Stimulated activated CD8-positive, alpha-beta memory T cell treated with anti-CD3 and anti-CD28 coated beads, Interleukin-4, amount 100 ng/mL, for 4 hours (primary cell): ENCODE measurements at places on chromosomes 3 and 15.

GRCh38 chr15:48630245-48630644 is 15.3 kb downstream of the FBN1 start:
- DNase-seq, result no peak

GRCh38 chr3:195106418-195106906 is 164.5 kb downstream of the XXYLT1 start:
- DNase-seq, result peak; percentile 34

DNA sequence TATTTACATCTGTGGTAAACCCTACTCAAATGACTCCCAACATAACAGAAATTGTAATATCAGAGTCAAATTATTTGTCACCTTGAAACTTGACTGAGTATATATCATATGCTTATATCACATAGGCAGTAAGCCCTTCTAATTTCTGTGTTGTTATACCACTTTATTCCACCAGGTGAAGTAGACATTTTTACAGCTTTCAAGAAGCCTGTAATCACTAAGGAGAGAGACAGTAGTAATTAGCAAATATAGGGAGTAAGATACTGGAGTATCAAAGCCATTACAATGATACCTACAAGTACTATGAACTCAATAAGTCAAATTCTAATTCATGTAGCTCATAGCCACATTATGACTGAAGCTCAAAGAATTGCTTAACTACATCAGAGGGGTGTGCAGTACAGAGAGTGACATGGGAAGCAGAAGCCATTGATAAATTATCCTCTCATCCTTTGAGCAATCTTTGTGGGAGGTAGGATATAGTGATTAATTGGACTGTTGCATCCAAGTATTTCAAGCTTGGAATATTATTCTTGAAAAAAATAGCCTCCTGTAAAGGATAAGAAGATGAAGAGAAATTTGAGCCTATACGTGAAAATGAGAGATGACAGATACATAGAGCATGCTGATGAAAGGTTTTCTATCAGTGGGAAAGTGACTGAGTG is 1005.9 kb downstream of the ZPLD1 start:
- DNase-seq, result no peak

- no peak for DNase-seq
These were observed 562.8 kb downstream of the ROBO2 start for GRCh38 chr3:77602722-77603121.

GRCh38 chr15:99966815-99967214 is 233.6 kb upstream of the LYSMD4 start:
- DNase-seq, result no peak

- no peak for DNase-seq
These were observed 421.1 kb downstream of the PLOD2 start for GRCh38 chr3:145739926-145740325.

DNA sequence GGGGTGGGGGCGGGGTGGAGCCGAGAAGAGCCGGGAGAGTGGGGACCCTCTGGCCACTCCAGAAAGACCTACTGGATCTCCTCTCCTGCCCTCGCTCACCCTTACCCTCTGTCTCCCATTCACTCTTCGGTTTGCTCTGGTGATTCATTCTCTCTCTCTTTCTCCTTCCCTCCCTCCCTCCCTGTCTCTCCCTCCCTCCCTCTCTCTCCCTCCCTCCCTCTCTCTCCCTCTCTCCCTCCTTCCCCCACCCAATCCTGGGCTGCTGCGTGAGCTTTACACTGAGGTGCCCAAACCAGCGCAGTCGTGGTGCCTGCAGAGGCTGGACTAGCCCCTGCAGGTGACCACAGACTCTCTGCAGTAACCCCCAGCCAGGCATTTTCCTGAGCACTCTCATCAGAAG is 32.2 kb upstream of the ADAMTS17 start:
- DNase-seq, result no peak

DNA sequence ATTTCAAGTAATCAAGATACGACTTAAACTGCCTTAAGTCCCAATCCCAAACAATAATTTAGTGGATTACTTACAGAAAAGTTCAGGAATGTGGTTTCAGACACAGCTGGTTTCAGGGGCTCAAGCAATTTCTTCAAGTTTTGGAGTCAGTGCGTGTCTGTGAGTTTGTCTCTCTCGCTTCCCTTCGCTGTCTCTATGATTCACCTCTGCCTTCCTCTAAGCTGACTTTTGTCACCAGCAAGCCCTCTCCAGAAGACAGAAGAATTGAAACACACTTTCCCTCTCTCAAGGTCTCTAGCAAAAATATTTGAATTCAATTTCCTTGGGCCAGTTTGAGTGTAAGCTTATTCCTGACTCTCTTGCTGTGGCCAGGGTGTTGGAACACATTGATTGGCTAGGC is 392.4 kb downstream of the EDEM1 start:
- no peak for DNase-seq

DNA sequence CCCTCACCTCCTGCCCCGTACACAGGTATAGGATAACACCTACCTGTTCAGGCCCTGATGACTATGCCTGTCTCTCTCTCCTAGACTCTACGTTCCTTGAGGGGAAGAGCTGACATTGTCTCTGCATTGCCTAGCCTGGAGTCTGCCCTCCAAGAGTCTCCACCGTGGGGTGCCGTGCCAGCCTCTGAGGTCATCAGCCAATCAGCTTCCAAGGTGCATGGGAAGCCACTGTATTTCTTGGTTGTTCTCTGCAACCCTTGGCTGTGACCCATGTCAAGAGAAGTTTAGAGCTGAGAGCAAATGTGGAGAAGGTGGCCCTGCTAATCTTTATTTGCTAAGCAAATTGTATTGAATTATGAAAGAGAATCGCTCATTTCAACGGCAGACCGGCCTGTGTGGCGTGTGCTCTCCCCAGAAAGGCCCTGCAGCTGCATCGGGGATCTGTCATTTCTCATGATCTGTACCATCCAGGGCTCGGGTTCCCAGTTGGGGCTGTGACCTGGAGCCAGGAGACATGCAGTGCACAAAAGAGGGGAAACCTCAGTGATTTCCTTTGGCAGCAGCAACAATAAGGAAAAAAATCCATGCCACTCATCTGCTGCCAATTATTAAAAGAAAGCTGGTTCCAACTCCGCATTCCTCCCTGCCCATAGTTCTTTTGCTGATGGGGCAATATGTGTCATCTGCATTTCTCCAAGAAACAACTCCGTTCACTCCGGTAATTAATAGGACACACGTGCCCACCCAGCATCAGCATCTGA is 182.2 kb downstream of the MEGF11 start:
- no peak for DNase-seq

DNA sequence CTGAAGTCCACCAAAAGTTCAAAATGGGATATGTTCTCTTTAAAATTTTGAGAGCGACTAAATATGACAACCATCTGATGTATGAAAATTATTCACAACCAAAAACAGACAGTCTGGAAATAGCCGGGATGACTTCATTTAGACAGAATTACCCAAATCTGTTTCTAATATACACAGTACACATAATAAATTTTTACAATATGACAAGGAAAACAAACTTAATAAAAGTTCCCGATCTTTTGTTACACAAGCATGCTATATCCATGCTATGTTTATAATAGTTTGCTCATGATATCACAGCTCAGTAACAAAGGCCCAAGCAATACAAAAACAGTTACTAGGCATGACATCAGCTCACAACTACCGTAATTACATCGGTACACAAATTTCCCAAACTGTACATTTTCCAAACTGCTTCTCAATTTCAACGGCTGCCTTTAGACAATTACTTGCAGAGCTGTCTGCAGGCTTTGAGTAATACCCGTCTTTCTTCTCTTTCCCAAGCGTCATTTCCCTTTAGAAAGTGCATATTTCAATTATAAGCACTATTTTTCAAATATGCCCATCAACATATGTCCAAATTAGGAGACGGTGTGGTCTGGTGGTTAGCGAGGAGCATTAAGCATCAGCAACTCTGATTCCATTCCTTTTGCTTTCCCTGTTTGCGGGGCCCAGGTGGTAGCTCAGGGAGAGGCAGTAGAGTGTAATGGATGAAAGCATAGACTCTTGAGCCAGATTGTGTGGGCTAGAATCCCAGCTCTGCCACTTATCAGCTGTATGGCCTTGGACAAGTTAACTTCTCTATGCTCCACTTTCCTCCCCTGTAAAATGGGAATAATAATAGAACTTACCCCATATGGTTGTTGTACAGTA is 481.2 kb downstream of the FOXP1 start:
- DNase-seq, result no peak

- DNase-seq, result no peak
These were observed 84.8 kb downstream of the ARPP21 start for GRCh38 chr3:35724106-35724505.

DNA sequence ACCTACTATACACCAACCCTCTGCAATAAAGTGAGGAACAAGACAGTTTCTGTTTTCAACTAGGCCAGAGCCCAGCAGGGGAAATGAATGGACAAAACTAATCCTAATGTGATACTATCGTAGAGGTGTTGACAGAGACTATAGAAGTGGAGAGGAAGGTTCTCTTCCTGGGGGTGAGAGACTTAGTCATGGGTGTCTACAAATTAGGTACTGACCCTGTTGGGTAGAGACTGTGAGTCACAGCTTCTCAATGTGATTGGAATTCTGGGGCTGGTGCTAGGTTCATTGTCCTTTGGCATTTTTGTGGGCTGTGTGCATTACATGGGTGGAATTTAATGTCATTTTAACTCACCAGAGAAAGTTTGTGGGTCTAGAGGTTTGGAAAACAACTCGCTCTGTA is 79.3 kb downstream of the ADAMTSL3 start:
- DNase-seq, result no peak

DNA sequence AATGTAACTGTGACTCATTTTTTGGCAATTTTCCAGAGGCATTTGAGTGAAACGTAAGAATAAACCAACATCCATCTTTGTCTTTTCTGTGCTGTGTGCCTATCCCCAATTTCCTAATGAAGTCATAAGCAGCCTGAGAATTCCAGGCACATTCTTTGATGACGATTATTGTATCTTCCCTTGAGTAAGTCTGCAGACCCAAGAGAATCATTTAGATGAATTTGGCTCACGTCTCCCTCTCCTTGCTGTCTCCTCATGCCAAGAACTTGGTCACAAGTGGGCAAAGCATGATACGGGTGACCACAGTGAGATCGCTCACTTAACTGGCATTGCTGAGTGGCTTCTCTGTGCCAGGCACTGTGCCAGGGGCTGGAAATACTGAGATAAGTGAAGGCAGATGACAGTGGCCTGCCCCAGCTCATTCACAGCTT is 384.5 kb upstream of the IL12A start:
- DNase-seq, result no peak

GRCh38 chr15:70974004-70974832 is 81.6 kb downstream of the LRRC49 start:
- DNase-seq, result no peak

GRCh38 chr3:32778389-32778788 is 39.4 kb upstream of the TRIM71 start:
- no peak for DNase-seq

DNA sequence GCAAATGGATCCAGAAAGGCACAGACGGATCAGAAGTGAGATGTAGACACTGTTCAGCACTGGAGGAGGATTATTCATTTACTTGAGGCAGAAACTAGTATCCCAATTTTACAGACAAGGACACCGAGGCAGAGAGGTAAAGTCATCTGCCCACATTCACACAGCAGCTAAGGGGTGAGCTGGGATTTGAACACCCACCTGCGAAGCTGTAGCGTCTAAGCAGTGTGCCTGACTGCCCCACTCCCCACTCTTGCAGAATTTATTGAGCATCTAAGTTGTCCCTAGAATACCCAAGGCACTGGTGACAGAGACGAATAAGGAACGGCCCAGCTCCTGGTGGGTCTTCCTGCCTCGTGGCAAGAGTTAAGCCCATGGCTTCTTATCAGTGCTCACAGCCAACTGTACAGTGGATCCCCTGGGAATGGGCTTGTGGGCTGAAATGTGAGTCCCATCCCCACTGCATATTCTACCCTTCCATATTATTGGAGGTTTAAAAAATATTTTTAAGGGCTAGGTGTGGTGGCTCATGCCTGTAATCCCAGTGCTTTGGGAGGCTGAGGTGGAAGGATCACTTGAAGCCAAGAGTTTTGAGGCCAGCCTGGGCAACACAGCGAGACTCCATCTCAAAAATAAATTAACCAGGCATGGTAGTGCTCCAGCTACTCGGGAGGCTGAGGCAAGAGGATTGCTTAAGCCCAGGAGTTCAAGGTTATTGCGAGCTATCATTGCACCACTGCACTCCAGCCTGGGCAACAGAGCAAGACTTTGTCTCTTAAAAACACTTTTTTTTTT is 77.6 kb downstream of the IQSEC1 start:
- DNase-seq, result no peak

DNA sequence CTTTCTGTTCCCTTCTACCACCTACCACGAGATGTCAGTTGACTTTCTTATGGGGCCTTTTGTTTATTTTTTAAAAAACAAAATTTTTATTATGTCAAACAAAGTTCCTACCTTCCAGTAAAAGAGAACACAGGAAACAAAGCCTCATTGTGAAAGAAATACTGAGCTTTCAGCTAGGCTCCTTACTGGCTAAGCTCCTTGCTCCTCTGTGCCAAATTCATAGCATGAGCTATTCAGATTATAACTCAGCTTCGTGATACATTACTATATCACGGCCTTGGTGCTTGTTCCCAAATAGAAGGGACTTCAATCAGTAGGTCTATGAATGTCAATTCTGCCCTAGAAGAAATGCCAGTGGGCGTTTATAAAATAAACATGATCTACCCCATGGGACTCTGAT is 145.8 kb upstream of the CHRM5 start:
- no peak for DNase-seq

- DNase-seq, result no peak
These were observed at the start of gene ANKRD34C for GRCh38 chr15:79282371-79283251. ANKRD34C (plus strand) TSS chr15:79282722; CDS start chr15:79293285, 10,563 bp downstream.

- DNase-seq, result no peak
These were observed 50.7 kb downstream of the LINGO1 start for GRCh38 chr15:77581896-77582569.

GRCh38 chr3:186386883-186387560 is 25.0 kb upstream of the DGKG start:
- DNase-seq, result no peak

- no peak for DNase-seq
These were observed 34.3 kb upstream of the SLC25A26 start for GRCh38 chr3:66186545-66186944.

DNA sequence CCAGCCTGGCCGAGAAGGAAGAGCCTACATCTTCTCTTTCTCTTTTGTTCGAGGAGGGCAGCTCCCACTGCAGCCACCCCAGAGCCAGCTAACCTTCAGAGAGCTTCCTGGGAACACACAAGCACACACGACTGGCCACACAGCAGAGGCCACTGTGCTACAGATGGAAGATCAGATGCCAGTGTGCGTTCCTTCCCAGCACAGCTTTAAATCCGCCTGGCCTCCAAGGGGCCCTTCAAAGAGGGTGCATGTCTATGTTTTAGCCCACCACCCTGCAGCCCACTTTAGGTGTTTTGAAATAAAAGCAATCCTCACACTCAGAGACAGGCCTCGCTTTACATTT is 12.4 kb downstream of the ALDH1A3 start:
- DNase-seq, result no peak

DNA sequence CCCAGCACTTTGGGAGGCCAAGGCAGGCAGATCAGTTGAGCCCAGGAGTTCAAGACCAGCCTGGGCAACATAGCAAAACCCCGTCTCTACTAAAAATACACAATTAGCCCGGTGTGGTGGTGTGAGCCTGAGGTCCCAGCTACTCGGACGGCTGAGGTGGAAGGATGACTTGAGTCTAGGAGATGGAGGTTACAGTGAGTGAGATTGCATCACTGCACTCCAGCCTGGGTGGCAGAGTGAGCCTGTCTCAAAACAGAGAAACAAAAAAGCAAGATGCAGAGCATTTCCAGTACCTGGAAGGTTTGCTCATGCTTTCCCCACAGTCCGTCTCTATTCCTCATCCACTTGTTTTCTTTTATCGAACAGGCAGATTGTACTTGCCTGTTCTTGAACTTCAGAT is 3.8 kb upstream of the PDIA5 start:
- no peak for DNase-seq

- no peak for DNase-seq
These were observed 76.0 kb upstream of the HACD2 start for GRCh38 chr3:123660900-123661299.
